Mammary epithelial cell (primary cell): ENCODE measurements at places on chromosomes 11 and 22.
A peak's percentile ranks its signal among the peaks of the same experiment; 100 is the strongest.

DNA sequence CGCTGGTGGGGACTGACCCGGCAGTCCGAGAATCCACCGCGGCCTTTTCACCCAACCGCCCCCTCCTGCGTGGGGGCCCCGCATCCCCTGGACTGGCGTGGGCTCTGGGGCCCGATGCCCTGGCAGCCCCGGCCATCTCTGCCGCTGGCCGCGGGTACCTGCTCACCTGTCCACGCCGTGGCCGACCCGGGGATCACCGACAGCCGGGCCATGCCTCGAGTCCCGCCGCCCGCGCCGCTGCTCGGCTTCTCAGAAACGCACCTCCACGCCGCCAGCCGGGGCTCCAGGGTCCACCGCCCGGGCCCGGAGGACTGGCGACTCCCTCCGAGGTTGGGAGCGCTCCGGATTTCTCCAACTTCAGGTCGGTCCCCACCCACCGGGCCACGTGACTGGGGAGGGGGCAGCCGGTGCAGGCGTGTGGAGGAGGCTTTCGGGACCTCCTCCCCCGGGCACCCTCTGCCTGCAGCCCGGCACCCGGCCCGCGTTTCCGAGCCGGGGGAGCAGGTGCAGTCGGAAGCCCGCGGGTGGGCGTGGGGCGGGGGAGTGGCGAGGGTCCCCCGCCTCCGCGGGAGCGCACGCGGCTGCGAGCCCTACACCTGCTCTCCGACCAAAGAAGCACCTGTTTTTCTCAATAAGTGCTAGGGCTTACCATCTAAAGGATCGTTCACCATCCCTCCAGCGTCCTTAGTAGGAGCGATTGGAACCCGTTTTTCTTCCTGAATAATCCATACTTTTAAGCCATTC lies 554 bp upstream of the NRIP3 start:
- DNase-seq, result no peak

- no peak for DNase-seq
Observed at GRCh38 chr22:37449331-37450001, 22.2 kb upstream of the ELFN2 start.

DNA sequence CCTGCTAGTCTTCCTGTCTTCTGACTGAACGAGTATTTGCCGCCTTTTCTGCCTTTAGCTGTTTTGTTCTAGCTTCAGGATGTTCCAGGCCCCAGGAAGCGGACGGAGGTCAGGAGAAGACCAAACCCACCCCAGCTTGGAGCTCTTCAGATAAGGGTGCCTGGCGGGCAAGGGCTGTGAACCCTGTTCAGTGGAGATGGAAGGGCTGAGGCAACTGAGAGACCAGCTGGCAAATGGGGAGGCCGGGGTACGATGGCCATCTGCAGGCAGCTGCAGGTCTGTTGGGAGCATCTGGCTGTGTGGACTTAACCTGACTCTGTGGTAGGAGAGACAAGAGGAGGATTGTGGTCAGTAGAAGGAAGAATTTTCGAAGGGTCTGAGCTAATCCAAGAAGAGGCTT lies 95.6 kb downstream of the CHST1 start:
- no peak for DNase-seq

- no peak for DNase-seq
Observed at GRCh38 chr11:45726493-45727054, 61.2 kb upstream of the CHST1 start.

DNA sequence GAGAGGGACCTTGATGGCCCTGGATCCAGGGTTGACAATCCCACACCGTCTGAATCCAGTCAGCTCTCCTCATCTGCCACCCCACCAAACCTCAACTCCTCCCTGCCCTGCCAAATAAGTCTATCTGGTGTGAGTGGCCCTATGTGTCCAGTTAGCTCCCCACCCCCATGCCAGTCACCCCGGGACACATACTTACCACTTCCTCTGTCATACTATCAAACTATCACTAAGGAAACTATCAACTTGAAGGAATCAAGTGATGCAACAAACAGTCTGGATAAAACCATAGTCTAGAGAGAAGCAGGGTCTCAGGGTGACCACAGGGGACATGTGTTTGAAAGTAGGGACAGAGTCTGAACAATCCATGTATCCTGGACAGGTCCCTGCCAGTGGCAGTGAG lies 13.2 kb upstream of the CSF2RB start:
- no peak for DNase-seq

GRCh38 chr22:35437049-35437448 lies 37.1 kb downstream of the MCM5 start:
- no peak for DNase-seq

DNA sequence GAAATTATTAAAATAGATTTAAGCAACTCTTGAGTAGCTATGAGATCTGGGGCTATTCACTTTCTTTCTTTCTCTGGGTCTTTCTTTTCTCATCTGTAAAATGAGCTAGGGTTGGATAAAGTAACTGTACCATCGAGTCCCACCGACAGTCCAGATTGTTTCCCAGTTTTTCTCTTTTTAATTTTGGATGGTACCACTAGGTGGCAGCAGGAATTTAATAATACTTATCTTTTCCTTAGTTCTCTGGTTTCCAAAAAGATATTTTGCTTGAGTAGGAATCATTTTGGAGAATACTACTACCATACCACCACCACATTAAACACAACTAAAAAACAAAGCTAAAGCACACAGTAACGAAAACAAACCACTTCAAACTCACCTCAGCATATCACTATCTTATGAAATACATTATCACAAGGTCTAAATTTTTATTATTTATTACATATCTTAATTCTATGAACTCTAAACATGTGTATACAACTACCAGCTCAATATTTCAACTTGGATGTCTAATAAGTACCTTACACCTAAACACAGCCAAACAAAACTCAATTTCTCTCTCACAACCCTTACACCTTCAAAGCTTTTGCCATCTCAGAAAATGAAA lies 584.0 kb downstream of the KCNA4 start:
- DNase-seq, result peak; percentile 5

DNA sequence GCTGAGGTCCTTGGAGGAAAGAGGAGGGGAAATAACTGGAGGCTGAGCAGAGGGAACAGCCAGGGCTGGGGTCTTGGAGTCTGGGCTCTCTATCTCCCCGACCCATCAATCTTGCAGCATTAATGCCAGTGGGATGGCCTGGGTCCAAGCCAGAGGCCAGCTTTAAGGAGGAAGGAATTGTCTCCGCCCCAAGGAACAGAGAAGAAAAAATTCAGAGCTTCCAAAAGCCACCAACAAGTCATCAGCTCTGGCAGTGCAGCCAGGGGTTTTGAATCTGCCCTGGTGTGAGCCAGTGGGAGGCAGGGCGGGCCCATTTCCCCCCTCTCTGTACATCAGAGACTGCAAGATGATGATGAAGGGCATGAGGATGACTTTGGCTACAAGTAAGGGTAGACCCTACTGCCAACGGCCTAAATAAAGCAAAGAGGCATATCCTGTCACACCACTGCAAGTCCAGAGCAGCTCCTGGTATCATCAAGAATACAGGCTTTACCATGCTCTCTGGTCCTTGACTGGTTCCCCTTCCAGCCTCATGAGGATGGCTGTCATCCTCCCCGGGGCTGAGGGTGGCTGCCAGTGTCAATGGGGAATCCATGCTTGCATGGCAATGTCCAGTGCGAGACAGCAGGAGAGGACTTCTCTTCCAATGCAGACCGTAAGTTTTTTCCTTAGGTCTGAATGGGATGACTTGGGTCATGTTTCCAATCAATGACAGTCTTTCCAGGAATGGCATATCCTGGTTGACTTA lies 34.4 kb downstream of the LRRC32 start:
- no peak for DNase-seq

DNA sequence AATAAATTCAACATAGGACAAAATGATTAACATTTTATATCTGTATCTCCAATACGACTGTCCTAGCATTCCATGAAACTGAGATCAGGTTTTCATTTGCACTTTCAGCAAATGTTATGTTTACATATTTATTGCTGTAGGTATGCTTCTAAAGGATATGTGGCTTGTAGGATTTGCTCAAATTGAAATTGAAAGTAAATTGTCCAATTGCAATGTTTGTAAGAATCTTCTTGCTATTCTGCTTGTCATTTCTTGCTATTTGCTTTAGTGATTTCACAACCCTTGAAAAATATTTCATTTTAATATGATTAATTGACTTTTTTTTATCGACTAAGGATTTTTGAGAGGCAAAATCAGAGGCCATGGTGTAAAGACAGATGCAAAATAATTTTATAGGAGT lies 904.2 kb upstream of the RAG2 start:
- no peak for DNase-seq

DNA sequence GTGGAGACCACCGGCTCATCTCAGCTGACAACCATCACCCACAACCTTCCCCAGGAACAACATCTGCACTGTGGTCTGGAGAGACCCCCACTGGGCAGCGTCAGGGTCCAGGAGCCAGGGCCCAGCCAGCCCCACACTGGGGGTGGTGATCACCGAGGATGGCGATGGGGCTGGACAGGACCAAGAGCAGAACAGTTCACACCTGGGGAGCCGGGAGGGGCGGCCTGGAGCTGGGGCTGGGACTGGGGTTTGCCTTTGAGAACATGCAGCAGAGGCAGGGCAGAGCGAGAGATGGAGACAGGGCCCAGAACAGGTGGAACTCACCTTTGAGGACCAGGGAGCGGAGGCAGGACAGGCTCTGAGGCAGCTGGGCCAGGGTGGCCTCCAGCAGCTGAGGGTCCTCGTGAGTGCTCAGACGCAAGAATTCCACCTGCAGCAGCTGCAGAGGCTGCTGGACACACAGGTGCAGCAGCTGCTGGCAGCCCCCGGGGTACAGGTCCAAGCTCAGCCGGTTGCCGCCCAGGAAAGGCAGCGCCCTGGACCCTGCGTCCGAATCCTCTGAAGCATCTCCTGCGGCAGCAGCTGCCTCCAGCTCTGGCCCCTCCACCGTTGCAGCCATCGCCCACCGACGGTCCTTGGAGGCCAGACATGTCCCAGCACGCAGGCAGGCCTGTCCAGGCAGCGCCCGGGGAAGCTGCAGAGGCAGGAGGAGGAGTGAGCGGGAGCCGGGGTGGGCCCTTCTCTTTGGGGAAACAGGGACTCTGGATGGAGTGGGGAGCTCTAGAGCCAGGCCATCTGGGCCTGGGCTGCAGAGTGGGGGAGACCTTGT lies 1.0 kb downstream of the PIDD1 start:
- DNase-seq, result peak; percentile 69

GRCh38 chr11:61529537-61530225 lies 21.1 kb downstream of the LRRC10B start:
- DNase-seq, result no peak

- no peak for DNase-seq
Observed at GRCh38 chr11:1150769-1151365, 6.9 kb upstream of the MUC5AC start.

- DNase-seq, result no peak
Observed at GRCh38 chr11:93525601-93526345, 17.4 kb downstream of the SMCO4 start.

DNA sequence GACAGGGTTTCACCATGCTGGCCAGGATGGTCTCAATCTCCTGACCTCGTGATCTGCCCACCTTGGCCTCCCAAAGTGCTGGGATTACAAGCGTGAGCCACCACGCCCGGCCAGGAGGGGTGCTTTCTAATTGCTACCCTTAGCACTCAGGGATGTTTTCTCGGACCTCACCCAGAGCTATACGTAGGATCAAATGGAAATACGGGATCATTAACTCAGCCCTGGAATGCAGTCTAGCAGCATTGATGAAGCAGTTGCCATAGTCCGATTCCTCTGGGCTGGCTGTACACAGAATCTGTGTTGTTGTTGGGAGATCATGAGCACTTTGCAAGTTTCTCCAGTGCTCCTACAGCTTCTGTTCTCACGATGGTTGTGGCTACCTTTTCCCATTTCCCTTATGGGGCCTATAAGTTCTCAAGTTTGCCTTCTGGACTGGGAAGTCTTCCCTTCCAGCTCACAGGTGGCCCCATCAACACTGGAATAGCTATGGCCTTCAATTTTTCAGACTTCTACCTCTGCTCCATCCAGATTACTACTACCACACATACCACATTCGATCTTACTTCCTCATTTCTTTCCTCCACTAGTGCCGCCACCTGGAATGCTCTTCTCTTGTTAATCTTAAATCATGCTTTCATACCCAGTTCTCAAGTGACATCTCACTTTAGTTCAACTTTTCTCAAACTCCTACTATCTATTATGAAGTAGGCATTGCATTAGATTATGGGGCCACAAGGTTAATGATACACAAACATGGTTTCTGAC lies 16.1 kb upstream of the PCF11 start:
- DNase-seq, result no peak

DNA sequence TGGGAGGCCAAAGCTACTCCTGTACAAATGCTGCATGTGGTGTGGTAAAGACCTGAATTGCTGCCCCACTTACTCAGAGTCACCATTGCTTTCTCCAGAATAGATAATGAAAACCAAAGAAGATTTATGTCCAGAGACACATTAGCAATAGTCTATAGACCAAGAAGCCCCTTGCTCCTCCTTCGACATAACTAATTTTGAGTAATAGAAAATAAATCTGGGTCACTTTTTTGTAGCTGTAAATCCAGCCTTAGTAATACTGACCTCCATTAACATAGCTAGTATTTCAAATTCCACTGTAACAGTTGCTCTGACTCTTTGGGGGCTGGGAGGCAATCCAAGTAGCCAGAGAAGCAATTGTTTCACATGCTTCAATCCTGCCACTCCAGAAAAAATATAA lies 145.9 kb downstream of the MAML2 start:
- no peak for DNase-seq

DNA sequence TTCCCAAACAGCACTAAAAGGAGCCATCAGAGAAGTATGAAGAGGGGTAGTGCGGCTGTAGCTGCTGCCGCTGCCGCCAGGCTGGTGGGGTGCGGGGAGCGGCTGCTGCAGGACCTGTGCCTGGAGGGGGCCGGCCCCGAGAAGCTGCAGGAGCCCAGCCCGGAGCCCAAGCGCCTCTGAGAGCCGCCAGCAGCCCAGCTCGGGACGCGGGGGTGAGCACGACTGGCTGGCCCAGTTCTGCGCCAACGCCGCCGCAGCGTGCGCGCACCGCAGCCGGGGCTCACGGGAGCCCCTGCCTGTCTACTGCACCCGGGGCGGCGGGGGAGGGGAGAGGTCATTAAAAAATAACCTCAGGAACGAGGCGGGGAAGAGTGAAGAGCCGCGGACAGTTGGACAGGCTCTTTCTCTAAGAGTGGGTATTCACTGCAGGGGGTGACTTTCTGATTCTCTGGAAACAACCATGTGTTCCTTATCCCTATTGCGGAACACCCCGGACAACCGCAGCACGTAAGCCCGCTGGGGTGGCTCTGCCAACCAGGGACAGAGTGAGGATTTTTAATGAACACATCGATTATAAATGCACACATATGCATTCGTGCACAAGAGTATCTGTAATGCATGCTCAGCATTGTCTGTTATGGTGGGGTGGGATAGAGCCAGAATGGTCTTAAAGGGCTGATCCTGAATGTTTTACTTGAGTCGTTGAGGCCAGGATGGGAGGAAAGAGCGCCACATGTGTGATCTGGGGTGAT lies 453 bp downstream of the GAS2 start:
- no peak for DNase-seq
